ENCODE measurements at places on chromosomes 4 and X.

GRCh38 chrX:134636851-134637250, 21.4 kb downstream of the PLAC1 start:
- DNase-seq = no peak

DNA sequence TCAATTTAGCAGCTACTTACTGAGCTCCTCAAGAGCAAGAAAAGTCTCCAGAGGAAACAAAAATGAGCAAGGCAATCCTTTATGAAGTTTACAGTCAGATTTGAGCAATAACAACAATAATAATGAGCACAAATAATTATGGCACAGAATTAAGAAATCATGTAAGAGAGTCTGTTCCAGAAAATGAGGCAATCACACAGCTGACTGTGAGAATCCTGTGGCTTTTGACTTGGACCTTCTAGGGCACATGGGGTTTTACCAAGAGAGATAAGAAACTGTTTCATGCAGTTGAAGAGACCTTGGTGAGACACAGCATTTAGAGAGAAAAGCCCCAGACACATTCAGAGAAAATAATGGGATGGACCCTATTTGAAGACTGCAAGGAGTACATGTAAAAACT, 362.6 kb upstream of the MAGEB2 start:
- no peak for DNase-seq

GRCh38 chrX:127404161-127404560, 584.6 kb downstream of the PRR32 start:
- DNase-seq = no peak

- peak; percentile 43 for DNase-seq
These were observed 367.0 kb downstream of the BCOR start for GRCh38 chrX:39730662-39731329.

DNA sequence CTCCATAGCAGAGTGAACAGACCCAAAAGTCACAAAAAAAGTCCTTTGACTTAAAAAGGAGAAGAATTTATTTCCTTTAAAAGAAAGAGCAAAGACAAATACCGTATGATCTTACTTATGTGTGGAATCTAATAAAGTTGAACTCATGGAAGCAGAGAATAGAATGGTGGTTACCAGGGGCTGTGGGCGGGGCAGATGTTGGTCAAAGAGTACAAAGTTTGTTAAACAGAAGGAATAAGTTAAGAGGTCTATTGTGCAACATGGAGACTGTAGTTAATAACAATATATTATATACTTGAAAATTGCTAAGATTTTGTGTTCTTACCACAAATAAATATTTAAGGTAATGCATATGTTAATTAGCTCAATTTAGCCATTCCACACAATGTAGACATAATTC, 173.3 kb upstream of the S100G start:
- no peak for DNase-seq

- DNase-seq = no peak
These were observed 249.4 kb downstream of the ARHGAP10 start for GRCh38 chr4:147981305-147981704.

GRCh38 chr4:71564775-71565174, 219.1 kb downstream of the GC start:
- no peak for DNase-seq

GRCh38 chr4:30863021-30863420, 142.9 kb downstream of the PCDH7 start:
- no peak for DNase-seq

- DNase-seq = no peak
These were observed 33.2 kb downstream of the NBDY start for GRCh38 chrX:56762220-56762619.

DNA sequence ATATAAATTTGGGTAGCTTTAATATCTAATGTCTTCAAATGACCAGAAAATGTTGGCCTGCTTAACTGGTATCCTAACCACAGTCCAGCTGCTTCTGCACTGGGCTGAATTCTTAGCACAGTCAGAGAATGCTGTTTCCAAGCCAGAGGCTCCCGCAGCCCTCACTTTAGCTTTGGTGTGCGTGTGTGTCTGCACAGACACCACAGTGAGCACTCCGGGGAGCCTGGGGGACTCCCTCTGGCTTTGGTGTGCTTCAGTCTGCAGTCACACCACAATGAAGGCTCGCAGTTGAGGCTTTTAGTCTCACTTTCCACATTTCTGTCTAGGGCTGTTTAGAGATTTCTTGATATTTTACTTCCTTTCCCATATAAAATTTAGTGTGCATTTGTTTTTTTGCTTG, 53.6 kb downstream of the APOO start:
- no peak for DNase-seq

DNA sequence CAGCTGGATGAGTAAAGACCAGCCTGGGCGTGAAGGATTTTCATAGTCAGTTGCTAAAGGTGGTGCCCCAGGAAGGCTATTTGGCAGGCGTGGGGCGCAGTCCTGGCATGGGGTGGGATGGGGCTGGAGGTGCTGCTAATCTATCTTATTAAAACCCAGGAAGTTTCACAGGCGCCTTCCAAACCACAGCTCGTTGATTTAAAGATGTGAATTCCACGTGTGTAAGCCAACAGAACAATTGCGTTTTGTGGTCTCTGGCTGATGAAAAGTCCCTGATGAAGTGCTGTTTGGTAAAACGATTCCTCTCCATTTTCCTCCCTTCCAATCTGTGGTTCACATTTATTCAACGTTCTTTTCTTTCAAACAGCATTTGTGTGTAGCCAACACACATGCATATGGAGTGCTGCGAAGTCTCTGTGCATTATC, 105.0 kb downstream of the TBL1X start:
- no peak for DNase-seq

DNA sequence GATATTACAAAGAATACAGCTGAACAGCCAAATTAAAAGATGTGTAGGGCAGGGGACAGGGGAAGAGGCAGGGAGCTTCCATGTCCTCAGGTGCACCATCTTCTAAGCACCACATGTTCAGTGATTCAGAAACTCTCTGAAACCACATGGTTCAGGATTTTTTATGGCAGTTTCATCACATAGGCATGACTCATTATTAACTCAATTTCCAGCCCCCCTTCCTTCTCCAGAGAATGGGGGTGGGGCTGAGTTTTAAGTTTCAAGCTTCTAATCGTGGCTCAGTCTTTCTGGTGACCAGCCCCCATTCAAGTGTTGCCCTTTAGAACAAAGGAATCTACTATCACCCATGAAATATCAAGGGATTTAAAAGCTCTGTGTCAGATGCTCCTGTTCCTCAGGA, 317.8 kb upstream of the GALNT7 start:
- no peak for DNase-seq

- DNase-seq = no peak
These were observed 23.2 kb downstream of the TMSB4X start for GRCh38 chrX:12997906-12998687.

DNA sequence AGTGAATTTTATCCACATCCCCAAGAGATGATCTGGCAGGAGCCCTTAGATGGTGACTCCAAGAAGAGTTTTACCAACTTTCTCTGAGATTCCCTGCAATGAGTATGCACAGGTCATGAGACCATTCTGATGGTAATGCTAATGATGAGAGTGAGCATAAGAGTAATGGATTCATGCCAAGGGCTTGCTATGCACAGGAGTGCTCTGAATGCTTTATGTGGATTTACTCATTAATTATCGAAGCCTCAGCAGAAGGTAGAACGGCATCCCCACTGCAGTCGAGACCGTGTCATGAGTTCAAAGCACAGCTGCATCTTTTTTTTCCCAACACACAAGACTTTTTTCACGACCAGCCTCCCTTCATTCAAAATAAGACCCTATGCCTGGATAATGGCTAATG, 355.0 kb downstream of the RAB28 start:
- DNase-seq = no peak

DNA sequence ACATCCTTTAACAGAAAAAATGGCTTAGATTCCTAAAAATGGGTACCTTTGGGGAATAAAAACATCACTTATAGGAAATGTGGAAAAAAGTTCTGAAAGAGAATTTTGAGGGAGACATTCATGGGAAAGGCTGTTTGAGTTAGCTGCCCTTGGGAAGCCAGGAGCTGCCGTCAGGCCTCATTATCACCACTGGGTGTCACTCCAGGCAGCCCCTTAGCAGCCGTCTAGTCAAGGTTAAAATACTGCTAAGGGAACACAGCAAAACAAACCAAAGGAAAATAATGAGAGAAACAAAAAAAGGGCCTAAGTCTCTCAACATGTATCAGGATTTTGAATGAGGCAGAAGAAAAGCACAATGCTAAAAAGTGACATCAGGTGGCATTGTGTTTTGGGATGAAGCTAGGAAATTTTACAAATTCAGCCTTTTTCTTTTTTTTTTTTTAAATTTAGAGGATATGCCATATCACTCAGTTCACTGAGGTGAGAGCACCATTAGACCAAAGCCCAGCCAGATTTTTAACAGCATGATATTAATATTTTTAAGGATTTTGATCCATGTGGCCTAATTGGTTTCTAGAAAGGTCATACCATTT, 235.3 kb downstream of the GPAT3 start:
- DNase-seq = no peak

DNA sequence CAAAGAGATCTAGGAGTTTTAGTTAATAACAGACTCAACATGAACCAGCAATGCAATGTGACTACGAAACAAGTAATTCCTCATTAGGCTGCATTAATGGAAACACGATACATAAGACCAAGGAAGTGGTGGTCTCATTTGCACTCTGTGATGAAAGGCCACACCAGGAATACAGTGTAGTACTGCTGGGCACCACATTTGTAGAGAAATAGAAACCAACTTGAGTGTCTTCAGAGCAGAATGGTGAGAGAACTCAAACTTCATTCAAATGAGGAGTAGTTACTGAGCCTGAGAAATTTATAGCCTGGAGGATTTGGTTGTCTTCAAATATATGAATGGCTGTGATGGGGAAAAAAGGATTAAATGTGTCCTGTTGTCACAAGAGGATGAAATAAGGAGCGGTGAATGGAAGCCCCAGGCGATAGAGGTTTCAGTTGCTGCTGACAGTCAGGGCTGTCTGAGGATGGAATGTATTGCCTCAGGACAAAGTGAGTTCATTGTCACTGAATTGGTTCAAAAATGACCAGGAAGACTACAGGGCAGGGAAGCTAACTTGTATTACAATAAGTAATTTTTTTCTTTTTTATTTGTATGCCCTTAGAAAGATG, 50.9 kb downstream of the NFKB1 start:
- no peak for DNase-seq

DNA sequence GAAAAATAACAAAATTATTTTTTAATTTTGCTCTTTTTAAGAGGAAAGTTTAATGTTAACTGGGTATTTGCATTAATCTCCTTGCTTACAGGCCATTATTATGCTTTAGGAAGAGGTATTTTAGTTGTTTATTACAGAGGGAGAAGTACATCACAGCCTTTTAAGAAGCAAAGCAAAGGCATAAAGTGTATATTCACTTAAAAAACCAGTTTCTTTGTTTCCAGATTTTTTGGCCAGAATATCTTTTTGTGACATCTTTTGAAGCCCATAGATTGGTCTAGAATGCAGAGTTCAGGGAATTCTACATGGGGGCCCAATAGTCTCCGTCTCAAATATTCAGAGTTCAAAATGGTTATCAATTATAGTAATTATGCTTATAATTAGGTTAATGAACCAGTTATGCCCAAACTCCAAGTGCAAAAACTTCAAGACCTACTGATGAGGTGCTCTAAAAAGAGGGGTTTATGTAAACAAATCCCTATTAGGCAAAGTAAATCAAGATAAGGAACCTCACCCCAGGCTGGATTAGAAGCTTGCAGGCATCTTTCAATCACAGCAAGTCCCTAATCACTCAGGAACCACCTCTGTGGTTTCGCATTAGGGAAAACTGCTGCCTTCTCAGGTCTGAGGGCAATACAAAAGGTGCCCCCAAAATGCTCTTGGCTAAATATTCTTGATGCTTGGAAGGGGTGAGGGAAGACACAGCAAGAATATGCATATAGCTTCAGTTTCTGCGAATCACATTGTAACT, 1.4 kb downstream of the CXXC4 start:
- DNase-seq = no peak

DNA sequence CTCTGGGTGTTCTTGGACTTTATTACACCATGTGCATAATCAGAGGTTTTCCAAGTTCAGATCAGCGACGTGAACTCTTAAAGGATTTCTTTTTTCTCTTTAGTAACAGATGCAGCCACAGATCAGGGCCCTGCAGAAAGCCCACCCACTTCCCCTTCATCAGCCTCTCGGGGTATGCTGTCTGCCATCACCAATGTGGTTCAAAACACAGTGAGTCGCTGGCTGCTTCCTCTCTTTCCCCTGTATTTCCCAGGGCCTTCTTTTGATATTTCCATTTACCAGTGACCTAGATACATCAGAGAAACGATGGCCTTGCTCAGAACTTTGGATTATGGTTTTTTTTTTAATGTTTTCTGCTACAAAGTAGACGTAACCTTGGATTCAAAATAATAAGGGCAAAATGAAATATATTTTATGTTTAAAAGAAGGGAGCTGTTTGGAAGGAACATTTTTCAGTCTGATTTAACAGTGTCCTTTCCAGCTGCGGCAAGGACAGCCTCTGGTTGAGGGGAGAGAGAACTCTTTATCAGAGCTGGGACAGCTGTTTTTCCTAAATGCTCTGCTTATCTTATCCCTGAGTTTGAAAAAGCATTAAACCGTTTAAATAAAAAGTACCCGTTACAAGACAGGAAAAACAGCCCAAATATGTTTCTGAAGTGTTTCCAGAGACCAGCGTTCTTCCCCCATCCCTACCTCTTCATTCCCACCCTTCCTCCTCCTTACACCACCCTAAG, 38.2 kb downstream of the FAM114A1 start:
- DNase-seq = no peak

- DNase-seq = no peak
These were observed 223.7 kb downstream of the QDPR start for GRCh38 chr4:17288151-17288550.

GRCh38 chrX:119145241-119145653, 17.6 kb upstream of the KIAA1210 start:
- DNase-seq = no peak

DNA sequence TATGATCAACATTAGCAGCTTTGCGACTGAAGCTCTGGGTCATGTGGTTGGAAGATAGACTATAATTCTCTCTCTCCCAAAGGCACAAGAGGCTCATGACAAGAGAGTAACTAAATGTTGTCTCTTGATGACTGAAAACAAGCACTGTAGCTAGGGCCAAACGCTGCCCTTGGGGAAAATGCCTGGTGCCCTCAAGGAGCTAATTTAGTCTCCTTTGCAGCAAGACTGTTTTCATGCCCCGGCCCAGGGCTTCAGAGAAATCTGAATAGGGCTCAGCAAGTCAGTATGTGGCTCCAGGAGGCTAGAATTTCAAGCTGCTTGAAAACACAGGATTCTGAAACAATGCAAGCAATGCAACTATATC, 411.9 kb downstream of the GPAT3 start:
- DNase-seq = no peak

- no peak for DNase-seq
These were observed 34.1 kb downstream of the MOB1B start for GRCh38 chr4:70936200-70936787.

DNA sequence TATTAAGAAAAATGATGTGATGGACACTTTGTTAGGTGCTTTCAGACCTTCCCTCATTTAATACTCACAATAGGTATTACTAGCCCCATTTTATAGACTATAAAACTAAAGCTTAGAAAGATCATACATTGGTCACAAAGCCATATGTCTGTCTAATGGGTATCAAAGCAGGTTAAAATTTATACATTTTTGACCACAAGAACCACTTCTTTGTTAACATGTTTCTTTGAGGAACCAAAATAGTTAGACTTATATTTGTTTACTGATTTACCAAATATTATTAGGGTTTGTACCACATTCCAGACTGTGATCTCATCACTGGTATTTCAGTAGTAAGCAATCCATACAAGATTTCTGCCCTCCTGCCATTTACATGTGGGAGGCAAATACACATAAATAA, 363.3 kb downstream of the NAF1 start:
- DNase-seq = no peak

Measured in activated gamma-delta T cell treated with Interleukin-2 at 50 U/mL for 16 hours (primary cell).